ENCODE measurements at places on chromosomes 7 and 10.

DNA sequence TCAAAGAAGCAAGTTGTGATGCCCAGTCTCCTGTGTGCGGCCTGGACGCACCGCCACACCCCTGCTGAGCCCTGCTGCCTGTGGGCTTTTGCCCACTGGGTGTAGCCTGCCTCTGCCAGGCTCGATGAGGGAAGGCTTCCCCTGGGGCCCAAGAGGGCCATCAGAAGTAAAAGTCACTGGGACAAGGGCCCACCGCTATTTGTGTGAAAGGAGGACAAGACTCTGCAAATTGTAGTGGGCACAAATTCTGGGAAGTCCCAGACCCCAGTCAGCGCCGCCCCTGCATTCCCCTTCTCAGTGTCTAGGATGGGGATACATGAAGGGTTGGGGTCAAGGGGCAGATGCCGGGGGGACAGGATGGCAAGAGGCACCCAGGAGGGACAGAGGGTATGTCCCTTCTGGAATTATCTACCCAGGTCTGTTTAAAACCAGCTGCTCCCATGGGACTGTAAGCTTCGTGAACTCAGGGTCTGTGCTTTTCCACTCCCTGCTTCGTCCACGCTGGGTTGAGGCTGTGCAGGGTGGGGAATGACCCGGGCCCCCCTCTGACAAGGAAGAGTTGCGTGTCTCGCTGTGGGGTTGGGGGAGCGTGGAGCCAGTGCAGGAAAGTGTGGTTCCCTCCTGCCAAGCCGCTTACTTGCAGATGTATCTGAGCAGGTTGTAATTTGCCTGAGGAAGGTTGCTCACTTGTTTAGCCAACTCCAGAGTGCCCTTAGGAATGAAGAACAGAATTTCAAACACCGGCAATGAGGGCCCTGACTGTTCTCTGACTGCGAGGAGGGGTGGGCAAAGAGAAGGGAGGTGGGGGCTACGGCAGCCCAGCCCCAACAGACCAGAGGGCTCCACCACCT, 147.2 kb downstream of the MAPK8 start:
- DNase-seq: no peak

DNA sequence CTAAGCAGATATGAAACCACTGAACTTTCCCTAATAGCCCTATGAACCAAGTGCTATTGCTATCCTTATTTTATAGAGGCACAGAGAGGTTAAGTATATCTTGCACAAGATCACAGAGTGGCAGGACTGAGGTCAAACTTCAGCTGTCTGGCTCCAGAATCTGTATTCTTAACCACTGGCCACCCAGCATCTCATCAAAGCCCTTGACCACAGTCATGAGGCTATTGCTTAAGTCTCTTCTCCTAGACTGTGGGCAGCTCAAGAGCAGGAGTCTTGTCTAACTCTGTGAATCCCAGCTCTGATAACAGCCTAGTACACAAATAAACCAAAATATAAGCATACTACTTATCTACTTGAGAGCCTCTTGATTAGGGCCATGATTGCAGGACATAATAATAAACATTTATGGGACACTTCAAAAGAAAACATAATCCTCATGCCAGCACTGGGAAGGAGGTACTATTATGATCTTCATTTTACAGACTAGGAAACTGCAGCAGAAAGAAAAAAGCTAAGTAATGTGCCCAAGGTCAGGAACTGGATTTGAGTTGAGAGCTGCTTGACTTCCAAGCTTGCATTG, 22.4 kb upstream of the SMC3 start:
- DNase-seq: peak; percentile 86

DNA sequence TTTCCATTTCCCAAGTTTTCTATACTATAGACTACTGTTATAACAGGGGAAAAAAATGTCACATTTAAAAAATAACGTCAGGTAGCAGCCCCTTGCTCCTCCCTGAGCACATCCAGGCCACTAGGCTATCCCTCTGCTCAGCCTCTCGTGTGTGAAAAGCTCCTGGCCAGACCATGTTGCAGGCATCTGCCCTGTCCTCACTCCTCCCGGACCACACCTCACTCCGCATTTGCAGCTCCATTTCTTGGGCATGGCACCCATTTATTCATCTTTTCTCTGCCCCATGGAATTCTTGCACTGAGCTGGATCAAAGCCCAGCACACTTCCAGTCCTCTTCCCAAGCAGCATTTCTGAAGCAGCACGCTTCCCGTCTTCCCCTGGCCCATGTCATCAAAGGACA, 1.4 kb upstream of the GDF2 start:
- no peak for DNase-seq

DNA sequence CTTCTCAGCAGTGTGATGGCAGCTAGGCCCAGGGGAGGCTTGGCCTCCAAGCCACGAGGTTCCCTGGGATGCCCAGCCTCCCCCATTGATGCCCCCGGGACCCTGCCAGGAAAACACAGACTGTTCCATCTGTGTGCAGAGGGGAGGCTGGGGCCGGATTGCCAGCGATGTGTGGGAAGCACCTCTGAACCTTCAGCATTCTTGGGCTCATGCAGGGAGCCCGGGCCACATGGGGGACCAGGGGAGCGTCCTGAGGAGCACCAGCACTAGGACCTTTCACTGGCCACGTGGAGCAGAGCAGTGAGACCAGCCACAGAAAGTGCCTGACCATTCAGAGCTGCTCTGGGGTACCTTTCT, 2.6 kb downstream of the IMPDH1 start:
- DNase-seq: peak; percentile 17

GRCh38 chr10:103982639-103983038, 15.7 kb downstream of the SLK start:
- no peak for DNase-seq
